CD4-positive, alpha-beta T cell (primary cell): ENCODE measurements at places on chromosomes 5 and 9. TPM values are rescaled to one million over a fixed set of nuclear protein-coding genes. Genes with fewer than 3 reads are reported as not detected.

GRCh38 chr9:116098476-116098875, 55.1 kb upstream of the PAPPA start:
- H3K4me1 ChIP-seq = no peaks in the 10 kb centered on the region
- H3K36me3 ChIP-seq = no peaks in the 10 kb centered on the region
- DNase-seq = no peak
- no peak overlapping the region for H3K27ac ChIP-seq

- H3K27me3 ChIP-seq = no peaks in the 10 kb centered on the region
- no peak overlapping the region for H3K4me3 ChIP-seq
- H3K4me1 ChIP-seq = peaks cover 9% of the 10 kb centered on the region
- H3K36me3 ChIP-seq = peaks cover 72% of the 10 kb centered on the region
- no peak for DNase-seq
These were observed 12.5 kb downstream of the NPM1 start for GRCh38 chr5:171400169-171400568.

DNA sequence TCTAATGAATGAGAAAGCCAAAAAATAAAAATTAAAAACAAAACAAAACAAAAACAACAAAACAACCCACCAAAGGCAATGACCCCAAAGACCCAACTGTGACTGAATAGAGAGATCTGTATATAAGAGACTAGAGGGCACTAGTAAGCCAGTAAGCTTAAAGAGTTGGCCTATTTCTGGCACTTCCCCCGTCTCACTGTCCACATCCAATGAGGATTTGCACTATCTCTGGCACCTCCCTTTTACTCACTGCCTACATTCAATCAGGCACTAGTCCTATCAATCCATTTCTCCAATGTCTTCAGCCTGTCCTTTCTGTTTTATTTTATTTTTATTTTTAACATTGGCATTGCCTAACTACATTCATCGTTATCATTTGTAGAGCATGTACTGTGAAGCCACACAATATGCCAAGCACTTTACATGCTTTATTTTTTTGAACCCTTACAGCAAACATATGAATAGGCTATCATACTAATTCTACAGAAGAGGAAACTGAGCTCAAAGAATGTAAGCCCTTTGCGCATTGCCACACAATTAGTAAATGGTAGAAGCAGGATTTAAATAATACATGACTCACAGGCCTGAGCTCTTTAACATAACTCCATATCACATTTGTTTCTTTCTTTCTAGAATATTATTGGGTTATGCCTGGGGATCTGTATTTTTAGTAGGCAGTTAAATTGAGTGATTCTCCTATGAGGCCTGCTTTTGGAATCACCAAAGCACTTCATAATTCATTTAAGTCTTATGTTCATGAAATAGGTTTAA, 70.0 kb downstream of the C6 start:
- H3K27ac ChIP-seq = no peak overlapping the region
- no peaks in the 10 kb centered on the region for H3K36me3 ChIP-seq
- no peaks in the 10 kb centered on the region for H3K4me1 ChIP-seq
- H3K4me3 ChIP-seq = no peak overlapping the region
- H3K27me3 ChIP-seq = peaks cover under 1% of the 10 kb centered on the region
- no peak for DNase-seq

GRCh38 chr9:75935591-75935990, 45.1 kb downstream of the PCSK5 start:
- no peak overlapping the region for H3K4me3 ChIP-seq
- H3K27me3 ChIP-seq = no peaks in the 10 kb centered on the region
- H3K27ac ChIP-seq = no peak overlapping the region
- peaks cover 4% of the 10 kb centered on the region for H3K36me3 ChIP-seq

The GMCL2 gene
- total RNA-seq = not detected

The NR5A1 gene
- total RNA-seq = not detected

The PDZD2 gene
- total RNA-seq = 1.8 TPM
